ENCODE measurements at places on chromosomes 2 and 18.

DNA sequence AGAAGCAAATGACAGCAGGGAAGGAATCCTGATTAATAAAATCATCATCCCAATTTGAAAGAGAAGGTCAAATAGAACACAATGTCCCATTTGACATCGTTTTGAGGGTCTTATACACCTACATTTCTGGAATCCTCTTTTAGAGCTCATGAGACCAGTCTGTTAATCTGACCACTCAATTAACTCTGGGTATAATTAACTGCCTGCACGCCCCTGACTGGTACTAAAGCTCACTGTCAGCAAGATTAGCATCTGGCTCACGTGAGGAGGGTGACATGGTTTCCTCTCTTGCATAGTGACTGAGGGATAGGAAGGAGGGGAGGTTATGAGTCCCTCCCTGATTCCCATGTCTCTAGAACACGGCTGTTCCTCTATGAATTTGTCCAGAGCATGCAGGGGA lies 124.3 kb downstream of the ICOS start:
- no peaks in the 10 kb centered on the region for H3K27me3 ChIP-seq
- H3K36me3 ChIP-seq, result no peaks in the 10 kb centered on the region
- no peak for DNase-seq
- H3K4me3 ChIP-seq, result no peak overlapping the region
- no peaks in the 10 kb centered on the region for H3K4me1 ChIP-seq
- H3K27ac ChIP-seq, result no peak overlapping the region

GRCh38 chr18:37712776-37713175 lies 147.2 kb upstream of the CELF4 start:
- H3K36me3 ChIP-seq, result no peaks in the 10 kb centered on the region
- no peak for DNase-seq
- H3K27ac ChIP-seq, result no peak overlapping the region
- no peak overlapping the region for H3K4me3 ChIP-seq
- H3K27me3 ChIP-seq, result no peaks in the 10 kb centered on the region

GRCh38 chr2:2294183-2294690 lies 36.8 kb downstream of the MYT1L start:
- DNase-seq, result no peak
- no peak overlapping the region for H3K4me3 ChIP-seq
- no peaks in the 10 kb centered on the region for H3K36me3 ChIP-seq
- no peak overlapping the region for H3K27ac ChIP-seq
- H3K4me1 ChIP-seq, result no peaks in the 10 kb centered on the region
- H3K27me3 ChIP-seq, result peaks cover 4% of the 10 kb centered on the region

DNA sequence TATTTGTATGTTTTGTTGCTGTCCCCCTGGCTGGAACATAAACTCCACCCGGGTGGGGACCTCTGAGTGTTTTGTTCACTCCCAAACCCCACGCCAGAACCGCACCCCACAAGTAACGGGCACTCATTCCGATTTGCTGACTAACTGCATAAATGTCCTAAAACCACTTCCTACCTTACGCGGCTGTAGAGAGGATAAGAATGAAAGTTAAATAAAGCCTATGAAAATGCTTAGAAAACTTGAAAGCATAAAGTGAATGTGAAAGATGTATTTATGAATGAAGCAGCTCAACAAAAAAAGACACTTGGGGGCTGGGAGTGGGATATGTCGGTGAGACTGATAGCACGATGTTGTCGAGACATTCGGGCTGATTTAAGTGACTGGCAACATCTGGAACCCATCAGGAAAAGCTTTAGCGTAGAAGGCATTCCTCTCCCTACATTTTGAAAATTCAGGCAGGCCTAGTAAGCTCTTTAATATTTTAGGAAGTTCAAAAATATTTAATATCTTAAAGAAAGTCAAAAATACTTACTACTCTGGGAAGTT lies 206.7 kb downstream of the SH3RF3 start:
- H3K27ac ChIP-seq, result peak overlapping the region; percentile 90
- no peaks in the 10 kb centered on the region for H3K27me3 ChIP-seq
- no peak overlapping the region for H3K4me3 ChIP-seq
- no peaks in the 10 kb centered on the region for H3K36me3 ChIP-seq
- H3K4me1 ChIP-seq, result peaks cover 40% of the 10 kb centered on the region

- no peaks in the 10 kb centered on the region for H3K36me3 ChIP-seq
- no peaks in the 10 kb centered on the region for H3K27me3 ChIP-seq
- no peak for DNase-seq
- peaks cover 7% of the 10 kb centered on the region for H3K4me1 ChIP-seq
These were observed 159.2 kb downstream of the BCL2 start for GRCh38 chr18:63160172-63160995.

DNA sequence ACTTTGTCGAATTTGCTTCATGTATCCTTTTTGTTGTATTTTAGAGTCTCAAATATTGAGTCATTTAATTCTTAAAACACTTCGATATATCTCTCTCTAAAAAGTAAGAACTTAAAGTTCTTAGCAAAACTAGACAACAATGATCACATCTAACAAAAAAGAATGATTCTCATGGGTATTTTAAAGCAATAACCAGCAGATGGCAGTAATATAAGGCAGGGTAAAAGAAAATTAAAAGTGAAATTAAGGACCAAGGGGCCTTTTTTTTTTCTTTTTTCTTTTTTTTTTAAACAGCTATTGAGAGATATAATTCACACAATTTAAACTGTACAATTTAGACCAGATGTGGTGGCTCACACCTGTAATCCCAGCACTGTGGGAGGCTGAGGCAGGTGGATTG lies 9.9 kb upstream of the AOX1 start:
- no peak for DNase-seq
- H3K36me3 ChIP-seq, result peaks cover 43% of the 10 kb centered on the region
- H3K4me1 ChIP-seq, result no peaks in the 10 kb centered on the region
- H3K27me3 ChIP-seq, result no peaks in the 10 kb centered on the region

DNA sequence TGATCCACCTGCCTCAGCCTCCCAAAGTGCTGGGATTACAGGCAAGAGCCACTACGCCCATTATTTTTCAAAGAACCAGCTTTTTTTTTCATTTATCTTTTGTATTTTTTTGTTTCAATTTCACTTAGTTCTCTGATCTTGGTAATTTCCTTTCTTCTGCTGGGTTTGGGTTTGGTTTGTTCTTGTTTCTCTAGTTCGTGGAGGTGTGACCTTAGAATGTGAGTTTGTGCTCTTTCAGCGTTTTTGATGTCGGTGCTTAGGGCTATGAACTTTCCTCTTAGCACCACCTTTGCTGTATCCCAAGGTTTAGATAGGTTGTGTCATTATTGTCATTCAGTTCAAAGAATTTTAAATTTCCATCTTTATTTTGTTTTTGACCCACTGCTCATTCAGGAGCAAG lies 86.7 kb upstream of the MSTN start:
- no peaks in the 10 kb centered on the region for H3K36me3 ChIP-seq
- DNase-seq, result no peak
- H3K27ac ChIP-seq, result no peak overlapping the region
- no peaks in the 10 kb centered on the region for H3K27me3 ChIP-seq
- H3K4me1 ChIP-seq, result no peaks in the 10 kb centered on the region

- DNase-seq, result no peak
- H3K4me1 ChIP-seq, result no peaks in the 10 kb centered on the region
- H3K4me3 ChIP-seq, result no peak overlapping the region
These were observed 65.4 kb downstream of the DOCK10 start for GRCh38 chr2:224976629-224977525.

GRCh38 chr2:122755281-122755780 lies 999.9 kb downstream of the TSN start:
- no peaks in the 10 kb centered on the region for H3K27me3 ChIP-seq
- H3K36me3 ChIP-seq, result no peaks in the 10 kb centered on the region
- no peak overlapping the region for H3K27ac ChIP-seq
- no peaks in the 10 kb centered on the region for H3K4me1 ChIP-seq
- no peak for DNase-seq

DNA sequence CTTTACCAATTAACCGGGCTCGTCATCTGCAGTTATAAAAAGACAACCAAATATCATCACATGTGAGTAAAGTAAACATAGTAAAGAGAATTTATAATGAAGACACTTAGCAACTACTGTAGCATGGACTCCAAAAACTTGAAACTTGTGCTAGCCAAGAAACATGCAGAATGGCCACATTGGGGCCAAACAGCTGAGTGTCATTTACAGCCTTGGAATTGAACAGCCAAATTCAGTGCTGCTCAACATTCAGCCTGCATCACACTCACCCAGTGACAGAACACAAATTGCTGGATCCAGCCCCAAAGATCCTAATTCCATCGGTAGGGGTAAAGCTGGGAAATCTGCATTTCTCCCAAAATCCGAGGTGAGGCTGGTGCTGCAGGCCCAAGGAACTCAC lies 224.8 kb upstream of the GYPC start:
- H3K4me1 ChIP-seq, result no peaks in the 10 kb centered on the region
- H3K36me3 ChIP-seq, result no peaks in the 10 kb centered on the region
- no peak overlapping the region for H3K27ac ChIP-seq
- no peak for DNase-seq
- H3K4me3 ChIP-seq, result no peak overlapping the region
- H3K27me3 ChIP-seq, result no peaks in the 10 kb centered on the region

- H3K4me1 ChIP-seq, result no peaks in the 10 kb centered on the region
- no peak overlapping the region for H3K27ac ChIP-seq
These were observed 182.6 kb downstream of the FSIP2 start for GRCh38 chr2:185921048-185921756.

- no peak overlapping the region for H3K4me3 ChIP-seq
- no peak for DNase-seq
- H3K36me3 ChIP-seq, result peaks cover 91% of the 10 kb centered on the region
- H3K4me1 ChIP-seq, result peaks cover 18% of the 10 kb centered on the region
- H3K27me3 ChIP-seq, result no peaks in the 10 kb centered on the region
These were observed 28.1 kb downstream of the CEP192 start for GRCh38 chr18:13019301-13019700.

GRCh38 chr2:2251255-2251654 lies 79.8 kb downstream of the MYT1L start:
- no peak overlapping the region for H3K27ac ChIP-seq
- no peaks in the 10 kb centered on the region for H3K27me3 ChIP-seq
- H3K4me3 ChIP-seq, result no peak overlapping the region
- DNase-seq, result no peak
- no peaks in the 10 kb centered on the region for H3K36me3 ChIP-seq

DNA sequence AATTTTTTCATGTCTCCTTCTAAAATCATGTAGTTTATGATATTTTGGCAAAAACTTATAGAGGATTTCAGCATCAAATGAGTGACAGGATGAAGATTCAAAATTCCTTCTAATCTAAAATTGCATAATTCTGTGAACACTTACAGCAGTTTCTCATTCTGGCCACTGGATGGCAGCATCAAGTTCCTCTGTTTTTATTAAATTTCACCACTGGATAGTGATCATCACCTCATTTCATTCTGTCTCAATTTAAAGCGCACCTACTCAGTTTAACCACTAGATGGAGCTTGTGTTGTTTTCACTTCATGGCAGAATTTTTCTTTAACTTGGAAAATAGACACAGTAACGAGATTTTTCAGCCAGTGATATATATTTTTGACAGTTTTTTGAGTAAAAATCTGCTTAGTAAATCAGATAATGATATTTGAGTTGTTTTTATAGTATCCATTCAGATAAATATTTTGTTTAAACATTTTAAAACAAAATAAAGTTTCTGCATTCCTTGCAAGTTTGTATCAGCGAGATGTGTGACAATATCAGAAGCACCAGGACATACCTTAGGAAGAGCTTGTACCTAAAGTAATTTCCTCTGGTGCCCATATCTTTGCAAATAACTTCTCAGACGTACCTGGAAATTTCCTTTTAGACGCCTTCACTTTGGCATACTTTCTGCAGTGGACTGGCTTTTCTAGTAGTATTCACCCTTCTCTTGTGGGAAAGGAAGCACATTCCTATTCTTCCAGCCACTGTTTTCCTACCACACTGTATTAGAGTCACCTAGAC lies 94.7 kb upstream of the ARHGAP15 start:
- no peaks in the 10 kb centered on the region for H3K36me3 ChIP-seq
- no peak for DNase-seq
- H3K4me3 ChIP-seq, result no peak overlapping the region
- H3K27me3 ChIP-seq, result no peaks in the 10 kb centered on the region
- H3K27ac ChIP-seq, result no peak overlapping the region
